ENCODE measurements at places on chromosomes 1 and 21.
A peak's percentile ranks its signal among the peaks of the same experiment; 100 is the strongest.

GRCh38 chr1:200281201-200281835, 128.5 kb downstream of the ZNF281 start:
- no peak for DNase-seq

GRCh38 chr1:113946678-113947387, 17.7 kb downstream of the HIPK1 start:
- DNase-seq = no peak

GRCh38 chr1:16340673-16341072, 11.6 kb downstream of the FBXO42 start:
- no peak for DNase-seq

- DNase-seq = no peak
These were observed 1770.6 kb downstream of the PLA2G4A start for GRCh38 chr1:188599313-188599712.

DNA sequence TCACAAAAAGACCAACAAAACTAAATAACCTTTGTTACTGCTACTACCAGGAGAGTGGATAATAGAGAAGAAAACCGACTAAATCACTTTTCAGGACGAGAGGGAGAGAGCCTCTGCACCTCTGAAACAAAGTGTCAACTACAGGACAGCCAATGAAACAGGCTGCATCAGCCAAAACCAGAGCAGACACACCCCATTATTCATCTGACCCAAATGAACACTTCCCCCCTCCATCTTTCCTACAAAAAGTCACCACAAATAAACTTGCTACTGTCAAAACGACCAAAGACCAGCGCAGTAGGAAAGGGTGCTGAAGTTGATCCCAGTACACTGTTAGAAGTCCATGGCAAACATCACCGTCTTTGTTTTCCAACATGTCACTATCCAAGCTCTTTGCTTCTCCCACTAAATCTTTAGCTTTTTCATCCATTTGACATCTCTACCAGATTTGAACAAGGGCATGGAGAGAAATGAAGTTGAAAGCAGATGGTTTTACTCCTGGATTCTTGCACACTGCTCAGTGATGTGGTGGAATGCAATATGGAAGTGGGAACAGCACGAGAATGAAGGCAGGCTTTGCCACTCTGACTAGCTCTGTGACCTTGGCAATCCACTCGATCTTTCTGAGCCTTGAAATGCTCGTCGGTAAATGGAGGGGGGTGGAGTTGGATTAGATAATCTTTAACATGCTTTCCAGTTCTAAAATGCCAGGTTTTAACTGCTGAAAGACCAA, 20.5 kb downstream of the DSTYK start:
- DNase-seq = no peak

GRCh38 chr1:85992791-85993190, 163.8 kb downstream of the COL24A1 start:
- DNase-seq = peak; percentile 26

DNA sequence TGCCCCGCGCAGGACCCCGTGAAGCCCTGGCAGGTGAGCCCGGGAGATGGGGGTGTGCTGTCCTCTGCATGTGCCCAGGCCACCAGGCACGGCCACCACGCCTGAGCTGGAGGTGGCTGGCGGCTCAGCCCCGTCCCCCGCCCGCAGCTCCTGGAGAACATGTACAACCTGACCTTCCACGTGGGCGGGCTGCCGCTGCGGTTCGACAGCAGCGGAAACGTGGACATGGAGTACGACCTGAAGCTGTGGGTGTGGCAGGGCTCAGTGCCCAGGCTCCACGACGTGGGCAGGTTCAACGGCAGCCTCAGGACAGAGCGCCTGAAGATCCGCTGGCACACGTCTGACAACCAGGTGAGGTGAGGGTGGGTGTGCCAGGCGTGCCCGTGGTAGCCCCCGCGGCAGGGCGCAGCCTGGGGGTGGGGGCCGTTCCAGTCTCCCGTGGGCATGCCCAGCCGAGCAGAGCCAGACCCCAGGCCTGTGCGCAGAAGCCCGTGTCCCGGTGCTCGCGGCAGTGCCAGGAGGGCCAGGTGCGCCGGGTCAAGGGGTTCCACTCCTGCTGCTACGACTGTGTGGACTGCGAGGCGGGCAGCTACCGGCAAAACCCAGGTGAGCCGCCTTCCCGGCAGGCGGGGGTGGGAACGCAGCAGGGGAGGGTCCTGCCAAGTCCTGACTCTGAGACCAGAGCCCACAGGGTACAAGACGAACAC, 1.8 kb downstream of the TAS1R3 start:
- no peak for DNase-seq

- no peak for DNase-seq
These were observed 19.6 kb downstream of the MTX1 start for GRCh38 chr1:155228096-155228427.

DNA sequence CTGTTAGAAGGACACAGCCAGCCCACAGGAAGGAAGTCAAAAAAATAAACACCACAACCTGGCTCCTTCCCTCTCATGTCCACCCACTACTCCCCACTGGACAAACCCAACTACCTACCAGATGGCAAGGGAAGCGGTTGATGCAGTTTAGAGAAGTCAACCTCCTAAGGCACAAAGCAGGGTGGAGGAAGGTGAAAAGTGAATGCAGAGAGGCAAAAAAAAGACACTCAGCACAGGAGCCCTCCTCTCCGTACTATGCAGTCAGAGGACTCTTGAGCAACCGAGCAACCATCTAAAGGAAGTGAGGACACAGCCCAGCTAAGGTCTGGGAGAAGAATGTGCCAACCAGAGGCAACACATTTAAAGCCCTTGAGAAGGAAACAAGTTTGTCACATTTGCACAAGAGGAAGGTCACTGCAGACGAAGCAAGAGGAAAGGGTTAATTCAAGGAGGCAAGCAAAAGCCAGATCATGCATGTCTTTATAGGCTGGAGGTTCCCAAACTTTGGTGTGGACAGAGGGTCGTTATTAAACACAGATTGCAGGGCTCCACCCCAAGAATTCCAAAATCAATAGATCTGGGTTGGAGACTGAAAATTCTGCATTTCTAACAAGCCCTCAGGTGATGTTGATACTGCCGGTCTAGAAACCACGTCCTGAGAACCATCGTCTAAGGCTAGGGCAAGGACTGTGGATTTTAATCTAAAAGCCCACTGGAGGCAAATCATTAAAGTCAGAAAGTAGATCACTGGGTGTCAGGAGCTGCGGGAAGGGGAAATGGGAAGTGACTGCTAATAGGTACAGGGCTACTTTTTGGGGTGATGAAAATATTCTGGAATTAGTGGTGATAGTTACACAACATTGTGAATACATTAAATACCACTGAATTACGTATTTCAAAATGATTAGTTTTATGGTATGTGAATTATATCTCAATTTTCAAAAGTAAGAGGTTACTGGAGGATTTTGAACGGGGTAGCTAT, 19.7 kb downstream of the TP53BP2 start:
- DNase-seq = no peak

Measured in astrocyte of the cerebellum (primary cell).